Stimulated activated effector memory CD8-positive, alpha-beta T cell treated with anti-CD3 and anti-CD28 coated beads, Interleukin-12 subunit alpha, Interleukin-12 subunit beta, amount 100 ng/mL, for 72 hours (primary cell): ENCODE measurements at places on chromosomes 7 and 10.
A peak's percentile ranks its signal among the peaks of the same experiment; 100 is the strongest.

- DNase-seq, result no peak
These were observed 108.7 kb downstream of the PCLO start for GRCh38 chr7:83053965-83054364.

DNA sequence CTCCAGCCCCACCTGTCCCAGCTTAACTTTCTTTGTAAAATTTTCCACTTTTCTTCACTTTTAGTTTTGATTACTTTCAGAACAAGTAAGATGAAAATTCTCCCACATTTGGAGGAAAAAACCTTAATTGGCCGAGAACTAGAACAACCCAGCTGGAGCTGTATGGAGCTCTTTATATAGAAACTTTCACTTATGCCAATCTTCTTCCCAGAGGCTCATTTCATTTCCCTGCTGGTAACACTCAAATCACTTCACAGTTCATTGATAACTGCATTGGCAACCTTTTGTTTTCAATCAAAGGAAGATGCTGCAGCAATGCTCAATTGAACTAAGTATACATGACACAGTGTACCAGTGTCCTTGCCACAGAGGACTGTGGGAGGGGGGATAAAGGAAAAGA lies 176.2 kb upstream of the NOBOX start:
- no peak for DNase-seq

DNA sequence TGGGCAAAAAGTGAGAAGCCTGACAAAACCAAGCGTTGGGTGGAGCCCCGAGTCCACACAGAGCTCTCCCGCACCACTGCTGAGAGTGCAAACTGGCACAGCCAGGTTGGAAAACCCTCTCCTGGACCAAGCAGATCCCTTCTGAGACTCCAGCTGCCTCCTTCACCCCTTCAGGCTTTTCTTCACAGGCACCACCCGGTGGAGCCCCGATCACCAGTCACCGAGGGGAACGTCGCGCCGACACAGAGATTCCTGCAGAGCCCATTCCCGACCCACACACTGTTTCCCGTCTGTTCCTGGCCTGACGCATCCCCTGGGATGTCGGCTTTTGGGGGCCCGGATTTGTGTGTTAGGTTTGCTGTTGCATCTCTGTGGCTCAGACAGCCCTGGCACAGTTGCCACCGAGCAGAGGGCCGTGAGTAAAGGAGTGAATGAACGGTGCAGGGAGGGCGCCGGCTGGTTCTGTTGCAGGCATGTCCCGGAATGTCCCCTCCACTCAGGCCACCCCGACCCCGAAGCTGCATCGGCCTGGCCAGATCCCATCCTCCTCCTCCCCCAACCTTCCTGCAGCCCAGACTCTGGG lies 51.0 kb upstream of the INPP5A start:
- no peak for DNase-seq

- no peak for DNase-seq
These were observed 545.7 kb downstream of the GATA3 start for GRCh38 chr10:8600192-8600591.

- no peak for DNase-seq
These were observed 542.3 kb upstream of the NRP1 start for GRCh38 chr10:33876584-33877400.

GRCh38 chr10:15251791-15252380 lies 83.4 kb upstream of the NMT2 start:
- no peak for DNase-seq

DNA sequence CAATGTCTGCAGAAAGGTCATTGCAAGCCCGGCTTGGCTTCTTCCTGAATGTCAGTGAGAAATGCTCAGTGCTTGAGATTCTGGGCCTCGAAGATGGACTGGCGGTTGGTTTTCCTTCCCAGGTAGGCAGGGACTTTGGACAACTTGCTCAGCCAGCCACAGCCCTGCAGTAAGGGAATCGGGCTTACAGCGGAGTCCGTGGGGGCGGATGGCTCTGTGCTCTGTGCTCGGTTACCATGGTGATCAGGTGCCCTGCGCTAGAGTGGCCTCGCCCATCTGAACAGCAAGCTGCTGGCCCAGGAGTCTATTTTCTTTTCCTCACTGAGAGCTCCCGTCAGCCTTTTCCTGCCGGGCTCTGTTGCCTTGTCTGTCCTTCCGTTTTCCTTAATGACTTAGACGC lies 77.8 kb upstream of the SH2B2 start:
- DNase-seq, result no peak

DNA sequence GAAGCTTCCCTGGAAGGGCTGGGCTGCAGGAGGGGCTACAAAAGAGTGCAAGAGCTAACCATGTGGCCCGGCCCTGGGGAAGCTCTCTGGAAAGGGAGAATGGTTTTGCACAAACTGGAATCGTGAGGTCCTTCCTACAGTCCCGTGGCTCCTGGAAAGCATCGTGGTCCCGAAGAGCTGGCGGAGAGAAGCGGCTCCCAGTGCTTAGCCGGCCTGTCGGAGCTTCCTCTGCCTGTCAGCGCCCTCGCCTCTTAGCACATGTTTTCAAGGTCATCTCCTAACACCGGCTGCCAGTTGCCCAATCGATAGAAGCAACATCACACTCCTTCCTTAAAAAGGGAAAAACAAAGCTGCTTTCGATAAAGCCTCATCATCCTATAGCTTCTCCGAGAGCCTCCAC lies 42.1 kb upstream of the MGMT start:
- DNase-seq, result no peak

- peak; percentile 56 for DNase-seq
These were observed 26.8 kb upstream of the TRUB1 start for GRCh38 chr10:114911052-114911711.

GRCh38 chr10:72098301-72098835 lies 10.0 kb upstream of the SPOCK2 start:
- no peak for DNase-seq

- no peak for DNase-seq
These were observed 109.9 kb downstream of the AHR start for GRCh38 chr7:17408245-17408903.

- no peak for DNase-seq
These were observed 22.9 kb downstream of the RBM33 start for GRCh38 chr7:155667241-155667829.

DNA sequence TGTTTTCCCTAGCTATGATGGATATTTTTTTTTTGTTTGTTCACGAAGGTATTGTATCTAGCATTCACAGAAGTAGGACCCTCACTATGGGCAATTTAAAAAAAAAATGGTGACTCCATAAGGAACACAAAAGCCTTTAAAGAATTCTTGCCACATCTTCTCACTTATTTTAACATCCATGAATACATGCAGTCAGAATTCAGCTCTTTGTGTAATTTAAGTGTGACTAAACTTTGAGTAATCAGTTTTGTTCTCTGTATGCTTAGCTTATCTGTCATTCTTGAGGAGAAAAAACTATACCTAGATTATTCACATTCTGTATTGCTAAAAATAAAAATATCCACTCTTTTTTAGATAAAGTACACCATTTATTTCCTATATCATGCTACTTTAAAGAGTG lies 313.2 kb upstream of the KCND2 start:
- DNase-seq, result no peak

DNA sequence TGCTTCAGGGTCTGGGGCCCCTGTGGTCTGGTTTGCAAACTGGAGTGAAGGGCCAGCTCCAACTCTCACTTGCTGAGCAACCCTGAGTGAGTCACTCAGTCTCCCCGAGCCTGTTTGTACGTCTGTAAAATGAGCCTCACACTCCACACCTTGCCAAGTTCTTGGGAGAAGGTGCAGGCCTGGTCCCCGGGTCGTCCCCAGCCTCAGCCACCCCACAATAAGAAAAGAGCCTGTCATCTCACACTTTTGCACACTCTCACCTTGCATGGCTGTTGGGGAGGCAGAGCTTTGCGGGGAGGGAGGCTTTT lies 5.2 kb downstream of the GRIFIN start:
- no peak for DNase-seq

DNA sequence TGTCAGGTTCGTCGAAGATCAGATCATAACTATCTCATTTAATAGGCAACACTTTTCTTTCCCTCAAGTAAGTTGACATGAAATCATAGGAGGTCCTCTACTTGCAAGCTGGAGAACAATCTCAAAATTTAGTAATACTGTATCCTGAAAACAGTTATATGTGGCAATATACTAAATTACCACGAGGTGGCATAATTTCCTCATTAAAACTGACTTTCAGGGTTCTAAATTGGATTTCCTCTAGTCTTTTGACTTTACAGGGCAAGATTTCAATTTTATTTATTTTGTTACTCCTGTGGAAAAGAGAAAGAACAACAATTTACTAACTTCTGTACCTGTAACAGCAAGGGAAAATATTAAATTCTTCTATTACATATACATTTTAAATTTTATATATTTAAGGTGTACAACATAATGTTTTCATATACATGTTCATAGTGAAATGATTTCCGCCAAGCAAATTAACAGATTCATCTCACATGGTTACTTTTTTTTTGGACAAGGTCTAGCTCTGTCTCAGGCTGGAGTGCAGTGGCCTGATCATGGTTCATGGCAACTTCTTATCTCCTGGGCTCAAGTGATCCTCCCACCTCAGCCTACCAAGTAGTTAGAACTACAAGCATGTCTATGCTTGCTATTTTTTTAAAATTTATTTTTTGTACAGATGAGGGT lies 53.4 kb upstream of the CYP2C18 start:
- no peak for DNase-seq

DNA sequence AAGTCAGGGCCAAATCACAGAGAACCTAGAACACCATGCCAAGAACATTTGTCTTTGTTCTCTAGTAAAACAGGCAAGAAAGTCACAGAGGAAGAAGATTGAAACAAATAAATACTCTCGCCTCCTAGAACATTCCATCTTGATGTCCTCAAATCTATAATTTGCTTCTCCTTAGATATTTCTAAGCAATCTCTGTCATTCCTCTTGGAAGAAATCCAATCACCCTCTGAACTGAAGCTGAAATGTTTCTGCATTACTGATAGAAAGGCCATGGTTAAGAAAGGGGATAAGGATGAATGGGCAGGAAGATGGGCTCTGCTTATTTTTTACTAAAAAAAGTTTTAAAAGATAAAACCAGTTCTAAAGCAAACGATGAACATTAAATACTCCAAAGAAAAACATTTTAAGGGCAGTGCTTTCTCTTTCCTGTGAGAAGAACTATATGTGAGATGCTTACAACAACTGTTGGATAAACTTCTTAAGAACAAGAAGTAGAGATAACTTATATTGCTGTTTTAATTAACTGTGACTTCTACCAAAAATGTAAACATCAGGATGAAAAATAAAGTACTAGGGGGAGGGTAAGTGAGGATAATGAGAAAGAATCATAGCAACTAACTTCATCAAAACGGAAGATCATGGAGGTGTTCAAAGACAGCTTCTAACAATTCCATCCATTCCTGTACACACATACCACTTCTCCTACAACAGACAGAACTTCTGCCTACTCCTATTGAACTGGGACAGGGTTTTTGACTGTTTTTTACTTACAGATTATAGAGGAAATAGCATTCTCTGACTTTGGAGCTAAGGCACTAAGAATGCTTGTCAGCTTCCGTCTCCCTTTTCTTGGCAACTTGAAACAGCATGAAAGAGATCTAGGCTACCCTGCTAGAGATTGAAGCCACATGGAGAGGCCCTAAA lies 153.0 kb upstream of the LRRTM3 start:
- DNase-seq, result no peak

DNA sequence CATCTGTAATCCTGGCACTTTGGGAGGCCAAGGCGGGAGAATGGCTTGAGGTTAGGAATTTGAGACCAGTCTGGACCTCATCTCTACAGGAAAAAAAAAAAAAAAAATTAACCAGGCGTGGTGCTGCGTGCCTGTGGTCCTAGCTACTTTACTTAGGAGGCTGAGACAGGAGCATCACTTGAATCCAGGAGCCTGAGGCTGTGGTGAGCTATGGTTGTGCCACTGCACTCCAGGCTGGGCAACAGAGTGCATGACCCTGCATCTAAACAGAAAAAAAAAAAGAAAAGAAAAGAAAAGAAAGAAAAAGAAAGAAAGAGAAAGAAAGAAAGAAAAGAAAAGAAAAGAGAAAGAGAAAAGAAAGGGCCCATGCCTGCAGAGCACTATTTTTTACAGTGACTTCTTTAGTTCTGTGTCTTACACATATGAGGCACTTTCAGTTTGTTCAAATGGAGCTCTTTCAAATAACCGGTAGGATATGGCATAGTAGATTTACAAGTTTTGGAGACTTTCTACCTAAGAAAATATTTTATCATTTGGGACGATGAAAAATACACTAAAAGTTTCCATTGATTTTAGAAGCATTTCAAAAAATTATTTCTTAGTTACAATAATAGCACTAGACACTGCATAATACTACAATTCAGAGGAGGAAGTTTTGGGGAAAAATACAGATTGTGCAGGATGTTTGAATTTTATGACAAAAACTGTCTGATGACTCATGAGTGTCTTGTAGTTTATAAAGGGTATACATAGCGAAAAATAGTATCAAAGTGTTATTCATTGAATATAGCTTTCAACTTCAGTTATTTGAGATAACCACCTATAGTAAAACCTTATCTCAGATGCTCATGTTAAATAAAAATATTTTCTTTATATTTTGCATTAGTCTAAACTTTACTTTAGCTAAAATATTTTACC lies 75.9 kb downstream of the MDFIC start:
- no peak for DNase-seq

GRCh38 chr7:50151661-50152060 lies 58.6 kb upstream of the ZPBP start:
- DNase-seq, result no peak

DNA sequence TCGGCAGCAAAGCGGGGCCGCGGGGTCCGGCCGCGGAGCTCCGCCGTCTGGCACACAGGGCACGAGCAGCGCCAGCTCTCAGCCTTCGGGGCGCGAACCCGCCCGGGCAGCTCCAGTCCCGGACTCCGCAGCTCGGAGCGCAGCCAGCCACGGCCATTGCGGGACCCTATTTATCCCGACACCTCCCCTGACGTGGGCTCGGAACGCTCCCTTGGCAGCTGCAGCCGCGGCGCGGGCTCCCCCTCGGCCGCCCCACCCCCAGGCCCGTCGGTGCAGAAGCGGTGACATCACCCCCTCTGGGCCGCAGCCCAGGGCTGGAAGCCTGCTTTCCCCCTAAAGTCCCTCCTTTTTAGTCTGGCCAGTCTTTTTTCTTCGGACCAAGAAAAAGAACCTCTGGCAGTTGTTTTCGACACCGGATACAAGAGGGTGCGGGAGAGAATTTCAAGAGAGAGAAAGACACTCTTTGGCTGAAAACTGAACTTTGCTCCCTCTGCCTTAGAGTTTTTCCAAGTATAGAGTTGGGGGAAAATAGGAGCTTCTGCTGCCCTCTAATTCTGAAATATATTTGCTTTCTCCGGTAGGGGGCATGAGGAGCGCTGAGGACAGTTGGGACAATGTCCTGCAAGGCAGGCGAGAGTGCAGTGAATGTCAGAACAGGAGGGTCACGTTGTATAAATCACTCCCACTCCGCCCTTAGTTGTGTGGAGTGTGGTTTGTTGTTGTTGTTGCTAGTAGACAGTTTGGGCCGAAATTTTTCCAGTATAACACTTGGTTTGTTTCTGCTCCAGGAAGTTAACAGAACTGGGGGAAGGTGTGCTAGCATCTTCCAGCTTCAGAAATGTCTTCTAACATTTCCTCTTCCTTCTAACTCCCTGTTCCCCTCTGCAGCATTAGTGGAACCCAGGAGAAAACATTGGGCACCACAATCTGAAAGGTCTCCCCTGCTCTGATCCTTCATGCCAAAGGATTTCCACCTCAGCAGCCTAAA lies at the start of gene SFRP4:
Gene SFRP4, minus strand, starts transcription at position 145 of the 988 bp plus-strand sequence. CDS start 280 bp downstream, outside the sequence.
- DNase-seq, result no peak

- DNase-seq, result no peak
These were observed 1355.5 kb upstream of the LRRTM3 start for GRCh38 chr10:65570143-65571010.
